ENCODE measurements at places on chromosomes 1 and 21.

DNA sequence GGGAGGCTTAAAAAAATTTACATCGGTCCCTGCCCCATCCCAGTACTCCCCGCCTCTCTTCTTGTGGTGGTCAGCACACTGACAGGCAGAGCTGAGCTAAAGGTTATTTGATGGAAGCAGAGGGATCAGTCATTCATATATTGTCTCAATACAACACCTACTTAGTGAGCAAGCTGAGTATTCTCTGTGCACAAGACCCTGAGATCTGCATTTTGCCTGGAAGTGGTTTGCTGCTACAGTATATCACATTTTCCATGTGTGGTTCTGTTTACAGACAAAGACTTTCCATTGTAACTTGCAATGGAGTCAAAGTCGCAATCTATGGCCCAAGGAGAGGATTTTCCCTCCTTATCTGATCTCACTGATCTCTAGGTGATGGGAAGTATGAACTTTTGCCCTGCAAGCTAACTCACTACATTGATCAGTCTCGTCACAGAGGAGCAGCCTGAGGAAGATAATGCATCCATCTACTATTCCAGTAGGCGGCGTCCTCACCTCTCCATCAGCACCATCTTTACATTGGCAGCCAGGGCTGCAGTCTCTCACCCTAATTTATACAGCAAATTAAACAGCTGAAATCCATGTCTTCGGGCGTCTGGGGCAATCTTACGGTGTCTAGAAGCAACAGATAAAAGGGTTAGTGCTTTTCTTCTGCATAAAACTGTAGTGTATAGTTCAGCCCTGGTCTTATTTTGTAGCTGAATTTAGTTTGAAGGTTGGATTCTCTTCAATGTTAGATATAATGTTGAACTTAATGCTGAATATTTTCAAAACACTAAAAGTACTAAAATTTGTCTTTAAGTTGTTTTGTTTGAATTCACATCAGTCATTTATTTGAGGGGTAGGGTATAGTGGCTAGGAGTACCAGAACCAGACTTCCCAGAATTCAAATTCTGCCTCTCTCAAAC lies 3.2 kb upstream of the TRAF5 start:
- DNase-seq = peak; percentile 76

GRCh38 chr1:200154069-200154767 lies 126.7 kb downstream of the NR5A2 start:
- DNase-seq = peak; percentile 72

GRCh38 chr1:46408356-46409062 lies 14.4 kb downstream of the FAAH start:
- DNase-seq = no peak

DNA sequence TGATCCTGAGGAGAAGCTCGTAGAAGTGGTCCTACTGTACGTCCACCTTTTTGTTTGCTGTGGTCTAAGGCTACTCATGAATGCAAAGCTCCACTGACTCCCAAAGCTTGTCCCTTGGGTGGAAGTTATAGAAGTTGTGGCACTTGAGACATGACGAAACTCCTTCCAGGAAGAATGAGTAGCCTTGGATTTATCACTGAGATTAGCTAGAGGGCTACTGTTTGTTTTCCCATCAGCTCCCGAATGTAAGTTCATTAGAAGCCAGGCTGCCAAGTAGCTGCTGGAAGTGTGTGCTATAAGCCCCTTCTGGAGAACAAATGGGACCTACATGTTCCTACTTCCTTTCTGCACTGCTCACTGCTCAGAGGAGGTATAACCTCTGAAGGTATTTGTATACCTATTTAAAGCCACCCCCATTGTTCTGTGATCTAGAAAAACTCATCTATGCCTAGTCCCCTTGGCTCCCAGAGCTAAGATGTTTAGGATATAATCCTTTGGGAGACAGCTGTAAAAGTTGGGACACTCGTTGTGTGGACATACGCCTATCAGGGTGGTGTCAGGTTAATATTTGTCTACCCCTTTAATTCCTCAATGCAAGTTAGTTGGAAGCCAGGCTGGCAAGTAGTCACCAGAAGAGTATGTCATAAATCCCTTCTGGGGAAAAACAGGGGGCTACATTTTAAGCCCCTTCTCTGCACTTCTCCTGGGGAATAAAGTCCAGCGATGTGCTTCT lies 72.9 kb downstream of the SCMH1 start:
- no peak for DNase-seq

DNA sequence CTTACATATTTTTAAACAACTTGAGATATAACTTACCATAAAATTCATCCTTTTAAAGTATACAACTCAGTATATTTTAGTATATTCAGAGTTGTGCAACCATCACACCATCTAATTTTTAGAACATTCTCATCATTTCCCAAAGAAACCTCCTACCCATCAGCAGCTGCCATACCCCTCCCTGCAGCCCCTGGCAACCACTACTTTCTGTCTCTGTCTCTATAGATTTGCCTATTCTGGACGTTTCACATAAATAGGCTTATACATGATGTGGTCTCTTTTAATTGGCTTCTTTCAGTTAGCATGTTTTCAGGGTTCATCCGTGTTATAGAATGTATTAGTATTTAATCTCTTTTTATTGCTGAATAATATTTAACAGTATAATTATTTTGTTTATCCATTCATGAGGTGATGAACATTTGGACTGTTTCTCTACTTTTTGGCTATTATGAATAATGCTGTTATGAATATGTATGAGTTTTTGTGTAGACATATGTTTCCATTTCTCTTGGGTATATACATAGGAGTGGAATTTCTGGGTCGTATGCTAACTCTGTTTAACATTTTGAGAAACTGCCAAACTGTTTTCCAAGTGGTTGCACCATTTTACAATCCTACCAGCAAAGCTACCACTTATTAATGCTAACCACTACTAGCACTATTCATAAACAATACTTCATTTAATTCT lies 29.5 kb downstream of the WDR26 start:
- DNase-seq = no peak

GRCh38 chr1:211548321-211549091 lies 30.5 kb downstream of the SLC30A1 start:
- no peak for DNase-seq

GRCh38 chr1:79852004-79852403 lies 845.5 kb upstream of the ADGRL4 start:
- no peak for DNase-seq

GRCh38 chr1:14182856-14183255 lies 415.6 kb upstream of the KAZN start:
- no peak for DNase-seq

DNA sequence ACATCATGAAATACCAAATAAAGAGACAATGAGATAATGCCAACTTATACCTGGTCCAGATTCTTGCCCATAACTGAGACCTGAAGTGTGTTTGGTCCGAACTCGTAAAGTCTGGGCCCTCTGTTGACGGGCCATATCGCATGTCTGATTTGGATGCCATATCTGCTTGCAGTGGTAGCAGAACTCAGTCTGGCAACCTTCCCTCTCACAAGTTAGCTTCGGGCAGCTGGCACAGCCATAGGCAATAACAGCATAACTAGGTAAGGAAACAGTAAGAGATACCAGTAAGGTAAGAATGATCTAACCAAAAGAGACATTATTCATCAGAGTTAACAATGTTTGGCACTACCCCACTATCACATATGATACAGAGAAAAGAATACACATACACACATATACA lies 15.1 kb downstream of the RNF19B start:
- DNase-seq = no peak

- no peak for DNase-seq
Observed at GRCh38 chr1:54006508-54006907, 11.5 kb downstream of the LDLRAD1 start.

- no peak for DNase-seq
Observed at GRCh38 chr1:41731516-41732030, 187.1 kb downstream of the HIVEP3 start.

GRCh38 chr1:70907563-70908310 lies 139.9 kb downstream of the PTGER3 start:
- DNase-seq = no peak

DNA sequence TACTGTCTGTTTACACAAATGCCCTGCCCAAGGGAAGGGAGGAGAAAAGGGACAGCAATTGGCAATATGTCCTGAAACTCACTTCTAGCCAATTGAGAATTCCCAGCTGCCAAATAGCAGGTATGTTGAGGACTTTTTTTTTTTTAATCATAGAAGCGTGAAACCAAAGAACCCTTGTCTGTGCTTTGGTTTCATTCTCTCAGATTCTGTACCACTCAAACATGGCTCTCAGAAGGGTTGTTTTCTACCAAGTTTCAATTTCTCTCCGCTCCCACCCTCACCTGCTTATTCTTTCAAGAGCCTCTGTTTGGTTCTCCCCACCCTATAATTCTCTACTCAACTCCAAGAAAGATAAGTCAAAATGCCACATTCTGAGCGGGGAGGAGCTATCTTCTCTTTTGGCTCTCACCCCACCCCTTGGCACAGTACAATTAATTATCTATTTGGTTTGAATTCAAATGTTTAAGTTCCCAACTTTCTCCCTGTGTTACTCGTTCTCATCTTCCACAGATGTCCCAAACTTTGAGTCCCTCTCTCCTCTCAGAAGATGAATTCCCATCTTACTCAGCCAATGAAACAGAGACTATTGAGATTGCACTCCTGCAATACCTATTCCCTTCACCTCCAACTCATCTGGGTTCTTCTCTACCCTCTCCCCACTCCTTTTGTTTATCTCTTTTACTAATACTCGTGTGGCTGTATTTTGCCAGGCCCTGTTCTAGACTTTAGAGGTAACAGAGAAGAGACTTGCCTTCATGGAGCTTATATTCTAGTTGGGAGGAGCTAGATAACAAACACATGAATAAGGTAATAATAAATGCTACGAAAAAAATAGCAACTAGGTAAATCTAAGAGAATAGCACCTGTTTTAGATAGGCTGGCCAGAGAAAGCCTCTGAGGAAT lies 3.9 kb upstream of the TP53BP2 start:
- no peak for DNase-seq

GRCh38 chr1:85289207-85289847 lies 12.9 kb upstream of the BCL10 start:
- DNase-seq = no peak

DNA sequence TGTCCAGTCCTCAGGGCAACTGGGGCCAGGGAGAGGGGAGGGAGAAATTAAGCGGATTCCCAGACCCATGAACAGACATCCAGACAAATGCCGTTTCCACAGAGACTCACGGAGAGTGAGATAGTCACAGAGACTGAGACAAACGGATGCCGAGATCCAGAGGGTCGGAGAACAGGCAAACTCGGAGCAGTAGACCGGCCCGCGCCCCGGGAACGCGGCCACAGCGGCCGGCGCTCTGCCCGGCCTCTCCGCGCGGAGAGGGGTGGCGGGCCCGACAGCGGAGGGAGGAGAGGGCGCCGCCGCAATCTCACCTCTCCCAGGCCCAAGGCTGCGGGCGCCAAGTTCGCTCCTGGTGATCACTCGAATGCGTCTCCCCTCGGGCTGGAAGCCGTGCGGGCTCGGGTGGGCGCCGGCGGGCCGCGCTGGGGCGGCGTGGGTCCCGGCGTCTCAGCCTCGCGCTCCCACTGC lies 831 bp upstream of the FOXD2 start:
- no peak for DNase-seq

DNA sequence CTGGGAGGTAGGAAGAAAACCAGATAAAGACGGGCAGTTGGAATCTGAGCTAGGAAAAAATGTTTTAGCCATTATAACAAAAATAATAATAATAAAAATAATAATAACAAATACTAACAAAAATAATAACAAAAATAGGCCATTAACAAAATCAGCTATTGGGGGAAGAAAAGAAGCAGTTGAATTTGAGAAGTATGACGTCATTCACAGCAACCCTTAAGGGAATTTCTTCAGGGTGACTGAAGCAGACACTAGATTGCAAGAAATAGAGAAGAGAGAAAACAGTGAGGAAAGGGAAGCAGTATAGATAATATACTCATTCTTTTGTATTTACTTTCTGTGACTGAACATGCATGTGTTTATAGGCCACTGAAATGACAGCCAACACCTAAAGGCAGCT lies 20.0 kb downstream of the KRTAP19-8 start:
- no peak for DNase-seq

DNA sequence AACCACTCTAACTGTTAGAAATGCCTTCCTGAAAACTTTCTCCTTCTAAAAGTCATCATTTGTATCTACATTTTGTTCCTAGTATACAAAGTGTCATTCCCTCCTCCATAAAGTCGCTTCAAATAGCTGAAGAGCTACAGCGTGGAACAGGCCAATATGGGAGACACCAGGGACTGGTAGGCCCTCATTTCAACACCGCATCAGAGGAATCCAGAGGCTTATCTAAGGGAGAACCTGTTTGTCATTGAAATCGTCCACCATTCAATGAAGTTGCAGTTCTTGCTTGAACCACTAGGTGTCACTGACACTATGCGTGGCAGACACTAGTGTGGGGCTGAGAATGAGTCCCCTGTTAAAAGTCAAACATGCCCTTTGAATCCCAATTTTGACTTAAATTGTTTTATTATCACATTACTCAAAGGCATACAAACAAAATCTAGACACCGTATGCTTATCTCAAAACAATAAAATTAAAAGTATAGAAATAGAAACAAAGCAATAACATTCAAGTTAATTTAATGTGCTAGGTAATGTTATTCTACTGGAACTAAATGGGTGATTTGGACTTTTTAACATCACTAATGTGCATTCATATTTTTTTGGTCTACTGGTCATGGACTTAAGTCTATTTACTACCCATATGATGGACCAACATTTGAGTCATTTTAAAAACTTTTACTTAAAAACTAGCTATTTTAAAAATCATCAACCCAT lies 182.3 kb downstream of the FCRL5 start:
- DNase-seq = peak; percentile 47

GRCh38 chr1:186875896-186876835 lies 47.4 kb downstream of the PLA2G4A start:
- no peak for DNase-seq

GRCh38 chr1:36343651-36344394 lies 20.4 kb upstream of the EVA1B start:
- no peak for DNase-seq

GRCh38 chr1:10253755-10254154 lies 43.4 kb downstream of the KIF1B start:
- DNase-seq = no peak

- no peak for DNase-seq
Observed at GRCh38 chr1:155942578-155943141, 1.2 kb downstream of the RXFP4 start.
